ENCODE measurements at places on chromosomes 11 and 22. TPM values are rescaled to one million over a fixed set of nuclear protein-coding genes. Genes with fewer than 3 reads are reported as not detected.

DNA sequence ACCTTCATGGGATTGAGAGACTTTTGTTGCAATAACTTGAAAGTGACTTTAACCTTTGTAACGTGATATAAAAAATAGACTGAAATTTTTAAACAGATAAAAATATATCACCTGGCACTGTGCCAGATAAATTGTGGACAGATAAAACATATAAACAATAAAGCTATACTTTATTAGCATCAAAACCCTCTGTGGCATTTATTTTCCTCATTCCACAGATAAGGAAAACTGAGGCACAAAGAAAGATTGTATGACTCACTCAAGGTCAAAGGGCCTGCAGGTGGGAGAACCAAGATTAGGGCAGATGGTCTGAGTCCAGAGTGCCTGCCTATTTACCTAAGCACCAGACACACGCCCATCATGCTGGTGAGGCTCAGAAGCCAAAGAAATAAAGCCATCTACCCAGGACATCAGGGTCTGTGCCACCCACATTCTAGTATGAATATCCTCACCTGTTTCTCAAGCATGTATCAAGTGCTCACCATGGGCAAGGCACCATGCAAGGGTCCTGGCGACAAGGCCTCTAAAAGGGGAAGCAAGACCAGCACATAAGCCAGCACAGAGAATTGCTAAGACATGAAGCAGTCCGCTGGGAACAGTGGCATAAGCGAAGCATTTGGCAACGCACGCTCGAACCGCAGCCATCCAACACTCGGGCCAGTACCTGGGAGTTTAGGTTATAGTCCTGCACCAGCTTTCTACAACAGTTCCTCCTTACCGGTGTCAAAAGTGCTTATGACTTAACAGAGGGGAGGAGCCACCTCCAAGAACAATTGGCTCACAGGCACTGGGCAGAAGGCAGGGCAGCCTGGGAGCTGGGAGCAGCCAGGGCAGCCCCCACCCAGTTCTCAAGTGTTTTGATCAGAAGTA is 17.6 kb downstream of the MYH9 start:
- peak; percentile 74 for DNase-seq

Gene TBC1D10A
- 13.7 TPM for total RNA-seq

- DNase-seq, result no peak
Observed at GRCh38 chr11:106621484-106621883, 396.8 kb downstream of the GUCY1A2 start.

- DNase-seq, result no peak
Observed at GRCh38 chr11:123082977-123083376, 21.0 kb upstream of the HSPA8 start.

Gene FBLN1
- 197 TPM for total RNA-seq

GRCh38 chr11:9756461-9756860 is 92.6 kb downstream of the SWAP70 start:
- no peak for DNase-seq

Gene CD248
- 0.38 TPM for total RNA-seq

DNA sequence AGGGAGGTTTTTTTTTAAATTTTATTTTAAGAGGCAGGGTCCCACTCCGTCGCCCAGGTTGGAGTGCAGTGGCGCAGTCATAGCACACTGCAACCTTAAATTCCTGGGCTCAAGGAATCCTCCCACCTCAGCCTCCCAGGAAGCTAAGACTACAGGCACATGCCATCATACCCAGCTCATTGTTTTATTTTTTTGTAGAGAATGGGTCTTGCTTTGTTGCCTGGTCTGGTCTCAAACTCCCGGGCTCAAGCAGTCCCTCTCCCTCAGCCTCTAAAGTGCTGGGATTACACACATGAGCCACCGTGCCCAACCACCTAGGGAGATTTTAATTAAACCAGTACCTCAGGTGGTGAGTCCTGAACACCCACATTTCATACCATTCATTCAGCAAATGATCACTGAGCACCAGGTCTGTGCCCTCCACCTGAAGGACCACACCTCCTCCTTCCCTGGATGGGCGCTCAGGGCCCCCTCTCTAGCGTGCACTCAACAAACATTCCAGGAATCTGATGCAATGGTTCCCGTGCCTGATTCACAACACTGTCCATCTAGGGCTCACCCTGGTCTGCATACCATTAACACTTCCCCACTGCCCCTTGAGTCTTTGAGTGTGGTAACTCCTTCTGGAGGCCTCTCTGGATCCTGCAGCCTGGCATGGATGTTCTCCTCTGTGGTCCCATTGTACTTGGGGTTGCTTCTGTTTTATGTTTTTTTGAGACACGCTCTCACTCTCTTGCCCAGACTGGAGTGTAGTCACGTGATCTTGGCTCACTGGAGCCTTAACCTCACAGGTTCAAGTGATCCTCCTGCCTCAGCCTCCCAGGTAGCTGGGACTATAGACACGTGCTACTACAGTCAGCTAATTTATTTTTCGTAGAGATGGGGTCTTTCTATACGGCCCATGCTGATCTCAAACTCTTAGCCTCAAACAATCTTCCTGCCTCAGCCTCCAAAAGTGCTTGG is 9.6 kb upstream of the MYH9 start:
- no peak for DNase-seq
